ENCODE measurements at places on chromosomes 3 and 15.

DNA sequence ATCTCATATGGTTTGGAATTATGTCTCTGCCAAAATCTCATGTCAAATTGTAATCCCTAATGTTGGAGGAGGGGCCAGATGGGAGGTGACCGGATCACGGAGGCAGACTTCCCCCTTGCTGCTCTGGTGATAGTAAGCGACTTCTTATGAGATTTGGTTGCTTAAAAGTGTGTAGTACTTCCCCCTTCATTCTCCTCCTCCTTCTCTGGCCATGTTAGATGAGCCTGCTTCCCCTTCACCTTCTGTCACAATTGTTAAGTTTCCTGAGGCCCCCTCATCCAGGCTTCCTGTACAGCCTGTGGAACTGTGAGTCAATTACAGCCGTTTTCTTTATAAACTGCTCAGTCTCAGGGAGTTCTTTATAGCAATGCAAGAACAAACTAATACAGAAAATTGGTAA, 51.1 kb downstream of the NEDD4 start:
- no peak for DNase-seq

DNA sequence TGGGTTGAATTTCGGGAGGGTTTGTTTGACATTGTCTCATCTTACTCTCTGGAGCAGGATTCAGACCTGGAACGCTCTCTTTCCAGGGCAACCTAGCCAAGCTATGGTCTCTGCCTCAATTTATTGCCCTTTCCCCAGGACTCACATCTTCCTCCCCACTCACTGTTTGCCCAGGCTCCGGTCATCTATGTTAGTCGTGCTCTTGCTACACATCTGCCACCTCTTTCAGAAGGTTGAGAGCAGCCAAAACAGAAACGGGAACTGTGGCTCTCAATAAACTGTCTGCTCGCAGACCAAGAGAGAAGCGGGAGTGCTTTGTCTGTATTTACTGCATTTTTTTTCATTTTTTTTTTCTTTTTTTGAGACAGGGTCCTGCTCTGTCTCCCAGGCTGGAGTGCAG, 81.6 kb downstream of the ST6GAL1 start:
- DNase-seq = no peak

- no peak for DNase-seq
Observed at GRCh38 chr3:46585799-46586693, 19.9 kb upstream of the LRRC2 start.

- DNase-seq = no peak
Observed at GRCh38 chr3:126194713-126195305, 14.4 kb upstream of the ALDH1L1 start.

- no peak for DNase-seq
Observed at GRCh38 chr3:152519376-152519775, 250.6 kb downstream of the MBNL1 start.

DNA sequence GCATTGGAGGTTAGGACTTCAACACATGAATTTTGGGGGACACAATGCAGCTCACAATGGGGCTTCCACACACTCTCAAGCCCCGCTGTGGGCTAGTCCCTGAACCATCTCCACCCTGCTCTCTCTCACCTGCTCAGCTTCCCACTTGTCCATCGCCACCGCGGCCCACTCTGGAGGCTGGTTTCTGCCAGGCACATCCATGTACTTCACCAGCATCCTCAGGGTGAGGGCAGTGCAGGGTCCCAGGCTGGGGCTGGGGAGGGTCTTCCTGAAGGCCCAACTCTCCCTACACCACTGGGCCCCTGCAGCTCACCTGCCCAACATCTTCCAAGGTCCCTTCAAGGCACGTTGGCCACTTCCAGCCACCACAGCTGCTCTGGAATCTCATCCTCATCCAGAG, 46.4 kb downstream of the KLF15 start:
- no peak for DNase-seq

DNA sequence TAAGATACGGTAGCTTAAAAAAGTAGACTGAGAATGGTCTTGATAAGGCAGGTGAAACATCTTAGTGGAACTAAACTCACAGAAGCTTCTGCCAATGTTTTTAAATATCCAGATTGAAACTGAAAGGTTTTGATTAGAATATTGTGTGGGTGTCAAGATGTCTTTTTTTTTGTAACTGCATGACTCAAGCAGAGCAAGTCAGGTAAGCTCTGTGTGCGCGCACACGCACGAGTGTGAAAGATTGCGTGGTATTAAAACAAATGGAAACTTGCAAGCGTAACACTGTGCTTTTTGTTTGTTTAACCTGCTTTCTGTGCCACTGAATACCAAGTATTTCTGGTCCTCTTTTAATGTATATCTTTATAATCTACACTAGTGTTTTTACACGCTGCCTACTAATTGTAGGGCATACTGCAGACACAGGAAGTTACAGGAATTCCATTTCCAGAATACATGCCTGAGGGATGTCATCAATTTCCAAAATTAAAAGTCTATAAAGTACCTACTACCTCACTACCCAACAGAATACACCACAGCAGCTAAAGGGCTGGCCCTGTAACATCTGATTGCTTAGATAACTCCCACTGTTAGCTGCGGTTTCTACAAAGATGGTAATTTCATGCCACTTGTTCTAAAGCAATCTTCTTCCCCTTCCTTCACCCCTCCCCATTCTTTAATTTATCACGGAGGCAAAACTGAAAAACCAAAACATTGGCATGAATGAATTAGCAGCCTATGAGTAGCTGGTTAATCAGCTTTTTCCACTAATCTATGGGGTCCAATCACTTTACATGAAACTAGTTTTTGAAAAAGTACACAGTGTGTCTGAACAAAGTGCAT, 472.8 kb downstream of the SHQ1 start:
- DNase-seq = no peak

DNA sequence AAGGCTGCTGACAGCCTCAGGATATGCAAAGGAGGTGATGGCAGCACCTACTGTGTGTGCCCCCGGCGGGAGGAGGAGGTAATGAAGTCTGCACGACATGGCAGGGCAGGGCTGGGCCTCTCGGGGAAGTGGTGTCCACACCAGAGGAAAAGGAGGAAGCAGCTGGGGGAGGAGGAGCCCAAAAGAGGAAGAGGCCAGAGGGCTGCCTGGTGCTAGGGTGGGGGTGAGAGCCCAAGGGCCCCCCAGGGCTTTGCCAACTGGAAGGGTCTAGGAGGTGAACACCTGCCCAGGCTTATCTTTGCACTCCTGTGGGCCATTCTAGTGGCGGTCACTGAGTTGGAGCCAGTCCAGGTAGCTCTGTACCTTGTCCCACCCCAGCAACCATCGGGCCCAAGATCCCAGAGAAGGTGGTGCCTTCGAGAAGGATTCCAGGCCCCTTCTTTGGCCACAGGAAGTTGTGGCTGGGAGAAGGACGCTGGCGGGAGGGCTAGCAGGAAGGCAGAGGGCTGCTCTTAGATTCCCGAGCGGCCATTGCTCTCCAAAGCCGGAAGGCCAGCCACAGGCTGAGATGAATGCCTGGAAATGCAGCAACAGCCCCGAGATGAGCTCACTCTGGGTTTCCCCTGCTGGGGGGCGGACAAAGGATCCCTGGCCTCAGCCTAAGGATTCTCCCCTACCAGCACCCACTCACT, 7.0 kb downstream of the GNAI2 start:
- no peak for DNase-seq

DNA sequence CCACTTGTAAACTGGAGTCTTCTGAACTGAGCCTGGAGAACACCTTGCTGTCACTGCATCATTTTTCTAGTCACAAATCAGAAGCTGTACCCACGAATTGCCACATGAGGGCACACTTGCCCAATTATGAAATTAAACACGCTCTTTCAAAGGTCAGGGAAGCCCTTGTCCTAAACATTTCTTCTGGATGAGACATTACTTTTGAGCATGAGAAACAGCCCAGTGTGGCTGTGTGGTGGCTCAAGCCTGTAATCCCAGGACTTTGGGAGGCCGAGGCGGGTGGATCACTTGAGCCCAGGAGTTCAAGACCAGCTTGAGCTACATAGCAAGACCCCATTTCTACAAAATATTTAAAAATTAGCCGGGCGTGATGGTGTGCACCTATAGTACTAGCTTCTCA, 27.5 kb upstream of the CFAP161 start:
- peak; percentile 36 for DNase-seq

DNA sequence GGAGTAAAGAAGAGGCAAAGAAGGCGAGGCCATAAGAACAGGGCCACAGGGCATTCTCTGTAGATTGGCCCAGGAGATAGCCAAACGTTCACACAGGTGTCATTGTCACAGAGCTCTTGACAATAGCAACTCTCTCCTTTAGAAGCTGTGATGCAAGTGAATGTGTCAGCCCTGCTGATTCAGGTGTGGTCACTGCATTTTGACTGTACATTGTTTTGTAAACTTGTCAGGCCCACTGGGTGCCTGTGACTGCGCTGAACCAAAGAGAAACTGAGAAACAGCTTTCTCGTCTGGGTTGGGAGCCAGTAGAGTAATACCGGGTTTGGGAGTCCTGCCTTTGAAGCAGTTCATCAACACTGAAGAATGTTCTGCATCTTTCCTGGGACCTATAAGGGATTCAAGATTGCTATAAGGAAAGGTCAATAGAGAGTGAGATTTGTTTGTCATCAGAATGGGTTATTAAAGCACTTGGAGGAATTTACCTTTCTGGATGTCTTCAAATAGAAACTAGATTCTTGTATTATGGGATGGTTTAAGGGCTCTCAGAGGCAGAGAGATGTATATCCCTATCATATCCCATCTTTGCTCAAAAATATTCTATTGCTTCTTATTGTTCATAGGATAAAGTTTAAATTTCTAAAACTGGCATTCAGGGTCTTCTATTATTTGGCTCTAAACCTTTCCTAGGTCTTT, 45.4 kb downstream of the TMEM45A start:
- DNase-seq = no peak

DNA sequence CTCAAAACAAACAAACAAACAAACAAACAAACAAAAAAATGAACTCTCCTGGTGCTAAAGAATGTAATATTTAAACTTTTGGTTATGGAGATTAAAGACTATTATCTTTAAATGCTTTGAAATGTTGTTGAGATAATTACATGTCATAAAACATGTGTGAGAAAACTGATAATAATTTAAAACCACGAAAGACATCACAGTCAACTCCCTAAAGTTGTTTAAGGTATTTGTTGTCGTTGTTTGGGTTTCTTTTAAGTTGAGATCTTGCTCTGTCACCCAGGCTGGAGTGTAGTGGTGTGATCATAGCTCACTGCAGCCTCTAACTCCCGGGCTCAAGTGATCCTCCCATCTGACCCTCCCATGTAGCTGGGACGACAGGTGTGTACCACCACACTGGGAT, 12.0 kb downstream of the EFCAB12 start:
- no peak for DNase-seq

- DNase-seq = no peak
Observed at GRCh38 chr3:134350861-134351311, 23.4 kb downstream of the AMOTL2 start.

- DNase-seq = no peak
Observed at GRCh38 chr3:148717885-148718561, 20.3 kb downstream of the AGTR1 start.

DNA sequence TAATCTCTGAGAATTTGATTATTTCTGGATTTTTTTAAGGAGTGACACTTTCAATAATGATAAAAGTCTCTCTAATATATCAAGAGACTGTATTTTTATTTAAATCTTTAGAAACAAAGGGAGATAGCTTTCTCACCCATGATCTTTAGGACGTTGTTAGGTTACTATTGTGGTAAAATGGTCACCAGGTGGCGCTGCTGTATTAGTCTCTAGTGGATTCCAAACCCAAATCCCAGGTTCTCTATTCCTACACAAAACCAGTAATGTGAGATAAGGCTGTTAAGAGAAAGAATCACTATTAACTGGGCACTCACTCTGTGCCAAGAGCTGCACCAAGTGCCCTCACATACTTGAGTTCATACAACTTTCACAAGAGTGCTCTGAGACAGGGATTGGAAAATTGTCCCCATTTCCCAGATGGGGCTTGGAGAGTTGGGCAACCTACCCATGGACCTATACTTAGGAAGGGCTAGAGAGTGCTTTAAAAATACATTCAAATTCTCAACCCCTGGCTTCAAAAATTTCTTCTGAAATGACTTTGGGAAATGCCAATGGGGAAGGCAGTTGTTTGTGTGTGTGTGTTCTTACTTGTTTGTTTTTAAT, 593.4 kb upstream of the TGFBR2 start:
- DNase-seq = peak; percentile 58

- no peak for DNase-seq
Observed at GRCh38 chr3:100096866-100097265, 17.4 kb downstream of the FILIP1L start.

GRCh38 chr3:40655551-40655950, 130.8 kb downstream of the ZNF621 start:
- no peak for DNase-seq

- no peak for DNase-seq
Observed at GRCh38 chr3:151142929-151143328, 57.5 kb downstream of the MED12L start.

GRCh38 chr3:53674582-53674981, 171.6 kb downstream of the CHDH start:
- DNase-seq = no peak

GRCh38 chr3:136805795-136806194, 13.1 kb upstream of the SLC35G2 start:
- DNase-seq = no peak

- no peak for DNase-seq
Observed at GRCh38 chr3:8113626-8114025, 388.0 kb upstream of the LMCD1 start.

- no peak for DNase-seq
Observed at GRCh38 chr15:48569591-48570302, 75.8 kb downstream of the FBN1 start.

DNA sequence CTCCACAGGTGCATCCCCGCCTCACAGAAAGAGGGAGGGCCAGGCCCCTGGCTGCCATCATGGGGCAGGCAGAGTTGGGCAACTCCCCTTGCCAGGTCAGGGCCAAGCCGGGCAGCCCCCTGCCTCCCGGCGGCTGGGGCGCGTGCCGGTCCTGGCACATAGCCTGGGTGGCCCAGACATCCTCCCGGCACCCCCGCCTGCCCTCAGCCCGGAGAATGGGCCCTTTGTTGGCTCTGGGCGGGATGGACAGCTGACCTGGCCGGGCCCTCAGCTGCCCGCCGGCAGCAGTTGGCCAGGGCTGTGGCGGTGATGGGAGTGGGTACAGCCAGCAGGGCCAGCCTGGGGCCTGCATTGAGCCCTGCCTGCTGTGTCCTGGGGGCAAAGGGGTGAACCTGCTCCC, 16.5 kb downstream of the PLXNA1 start:
- DNase-seq = no peak

GRCh38 chr3:159938714-159939113, 49.9 kb upstream of the IL12A start:
- DNase-seq = no peak

DNA sequence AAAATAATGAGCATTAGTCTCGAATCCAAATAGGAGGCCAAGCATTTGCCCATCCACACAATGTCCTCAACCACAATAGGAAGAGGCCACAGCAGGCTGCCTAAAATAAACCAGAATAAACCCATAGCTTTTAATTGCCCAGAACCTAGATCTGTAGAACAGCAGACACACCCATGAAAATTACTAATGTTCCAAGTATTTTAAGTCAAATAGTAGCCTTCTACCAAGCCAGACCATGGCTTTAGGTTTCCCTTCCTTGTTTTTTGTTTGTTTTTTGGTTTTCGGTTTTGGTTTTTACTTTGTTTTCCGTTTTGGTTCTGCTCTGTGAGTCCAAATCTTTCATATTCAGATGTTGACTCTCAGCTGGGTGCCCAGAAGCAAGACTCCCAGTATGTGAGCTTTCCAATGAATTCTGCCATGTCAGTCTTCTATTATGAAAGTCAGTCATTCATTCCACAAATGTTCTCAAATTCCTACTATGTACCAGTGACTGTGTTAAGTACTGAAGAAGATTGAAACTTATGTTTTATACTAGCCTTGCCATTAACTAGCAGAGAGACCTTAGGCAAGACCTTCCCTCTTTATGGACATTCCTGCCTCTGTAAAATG, 57.8 kb upstream of the BOC start:
- DNase-seq = no peak

- peak; percentile 84 for DNase-seq
Observed at GRCh38 chr15:77083381-77084160, 12.7 kb upstream of the TSPAN3 start.

GRCh38 chr3:127682561-127682960, 9.8 kb downstream of the ABTB1 start:
- no peak for DNase-seq

Measured in NCI-H345 (cell line).